Activated CD8-positive, alpha-beta T cell treated with anti-CD3 and anti-CD28 coated beads, Interleukin-2, amount 10 ng/mL, durations not matched to agents 7 days and 5 days (primary cell): ENCODE measurements at places on chromosomes 7 and 10. TPM values are rescaled to one million over a fixed set of nuclear protein-coding genes. Genes with fewer than 3 reads are reported as not detected.
A peak's percentile ranks its signal among the peaks of the same experiment; 100 is the strongest.

DNA sequence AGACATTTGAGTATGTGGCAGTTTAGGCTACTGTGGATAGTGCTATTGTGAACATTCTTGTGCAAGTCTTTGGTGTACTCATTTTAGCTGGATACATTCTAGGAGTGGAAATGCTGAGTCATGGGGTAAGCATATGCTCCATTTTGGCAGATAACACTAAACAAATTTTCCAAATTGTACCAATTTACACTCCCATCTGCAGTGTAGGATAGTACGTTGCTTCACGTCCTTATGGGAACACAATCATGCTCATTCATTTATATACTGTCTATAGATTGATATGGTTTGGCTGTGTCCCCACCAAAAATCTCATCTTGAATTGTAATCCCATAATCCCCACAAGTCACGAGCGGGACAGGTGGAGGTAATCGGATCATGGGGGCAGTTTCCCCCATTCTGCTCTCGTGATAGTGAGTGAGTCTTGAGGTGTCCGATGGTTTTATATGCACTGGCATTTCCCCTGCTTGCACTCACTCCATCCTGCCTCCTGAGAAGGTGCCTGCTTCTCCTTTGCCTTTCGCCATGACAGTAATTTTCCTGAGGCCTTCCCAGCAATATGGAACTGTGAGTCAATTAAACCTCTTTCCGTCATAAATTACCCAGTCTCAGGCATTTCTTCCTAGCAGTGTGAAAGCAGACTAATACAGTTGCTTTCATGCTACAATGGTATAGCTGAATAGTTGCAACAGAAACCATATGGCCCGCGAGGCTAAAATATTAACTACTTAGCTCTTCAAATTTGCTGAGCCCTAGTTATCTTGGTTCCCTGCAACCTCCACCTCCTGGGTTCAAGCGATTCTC, 25.6 kb downstream of the RNF216 start:
- H3K27me3 ChIP-seq: no peaks in the 10 kb centered on the region
- peaks cover 7% of the 10 kb centered on the region for H3K4me1 ChIP-seq
- DNase-seq: no peak
- no peak overlapping the region for H3K27ac ChIP-seq
- H3K4me3 ChIP-seq: no peak overlapping the region

DNA sequence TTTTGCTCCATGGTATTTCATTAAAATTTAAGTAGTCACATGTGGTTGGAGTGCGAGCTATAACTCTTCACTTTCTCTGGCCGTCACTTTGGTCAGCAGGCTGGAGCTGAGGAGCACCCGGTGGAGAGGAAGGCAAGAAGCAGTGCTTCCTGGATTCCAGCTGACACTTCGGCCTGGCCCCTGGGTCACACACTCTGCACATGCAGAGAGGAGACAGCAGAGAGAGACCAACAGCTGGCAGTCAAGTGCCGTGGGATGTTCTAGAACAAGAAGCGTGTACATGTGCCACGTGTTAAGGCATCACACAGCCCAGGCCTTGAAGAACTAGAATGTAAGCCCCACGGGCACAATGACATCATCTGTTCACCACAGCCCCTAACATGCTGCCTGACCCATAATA, 30.1 kb downstream of the PSAP start:
- H3K36me3 ChIP-seq: peaks cover 50% of the 10 kb centered on the region
- peaks cover 22% of the 10 kb centered on the region for H3K4me1 ChIP-seq
- H3K27ac ChIP-seq: no peak overlapping the region
- no peak for DNase-seq
- no peaks in the 10 kb centered on the region for H3K27me3 ChIP-seq
- no peak overlapping the region for H3K4me3 ChIP-seq

GRCh38 chr10:30736685-30737232, 107.2 kb upstream of the LYZL2 start:
- H3K4me3 ChIP-seq: no peak overlapping the region
- DNase-seq: peak; percentile 64
- H3K27me3 ChIP-seq: no peaks in the 10 kb centered on the region
- peak overlapping the region; percentile 17 for H3K27ac ChIP-seq

- no peaks in the 10 kb centered on the region for H3K36me3 ChIP-seq
- H3K27me3 ChIP-seq: no peaks in the 10 kb centered on the region
- DNase-seq: no peak
- no peak overlapping the region for H3K4me3 ChIP-seq
- H3K27ac ChIP-seq: no peak overlapping the region
- H3K4me1 ChIP-seq: no peaks in the 10 kb centered on the region
Observed at GRCh38 chr10:116178086-116178605, 94.9 kb downstream of the GFRA1 start.

- H3K27ac ChIP-seq: no peak overlapping the region
- H3K4me3 ChIP-seq: no peak overlapping the region
- peaks cover 4% of the 10 kb centered on the region for H3K27me3 ChIP-seq
- no peak for DNase-seq
- no peaks in the 10 kb centered on the region for H3K36me3 ChIP-seq
Observed at GRCh38 chr7:116779931-116780330, 82.5 kb upstream of the CAPZA2 start.

DNA sequence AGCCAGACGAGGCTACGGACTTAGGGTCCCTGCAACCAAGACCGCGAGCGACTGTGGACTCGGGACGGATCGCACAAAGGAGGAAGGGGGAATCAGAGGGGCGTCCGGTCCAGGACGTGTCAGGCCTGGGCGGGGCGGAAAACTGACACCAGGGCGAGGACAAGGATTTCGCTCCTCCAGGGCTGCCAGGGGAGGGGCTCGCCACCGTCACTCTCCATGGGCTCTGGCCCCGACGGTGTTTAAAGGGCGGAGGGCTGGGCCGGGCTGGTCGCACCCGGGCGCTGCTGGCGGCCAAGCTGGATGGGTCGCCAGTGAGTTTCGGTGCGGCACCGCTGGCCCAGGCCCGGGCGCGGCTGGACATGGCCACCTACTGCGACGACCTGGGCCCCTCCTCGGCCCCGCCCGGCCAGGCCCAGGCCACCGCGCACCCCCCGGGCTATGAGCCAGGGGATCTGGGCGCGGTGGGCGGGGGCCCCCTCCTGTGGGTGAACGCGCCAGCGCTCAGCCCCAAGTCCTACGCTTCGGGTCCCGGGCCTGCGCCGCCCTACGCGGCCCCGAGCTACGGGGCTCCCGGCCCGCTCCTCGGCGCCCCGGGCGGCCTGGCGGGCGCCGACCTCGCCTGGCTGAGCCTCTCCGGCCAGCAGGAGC, at the start of gene FOXI2:
FOXI2 (plus strand) TSS at position 271 of the 648 bp plus-strand sequence; CDS start at position 360, 89 bp downstream.
- DNase-seq: no peak
- H3K4me3 ChIP-seq: no peak within 1 kb of the TSS
- no peaks in the 10 kb centered on the region for H3K36me3 ChIP-seq
- no peaks in the 10 kb centered on the region for H3K4me1 ChIP-seq
- H3K27ac ChIP-seq: no peak within 1 kb of the TSS

DNA sequence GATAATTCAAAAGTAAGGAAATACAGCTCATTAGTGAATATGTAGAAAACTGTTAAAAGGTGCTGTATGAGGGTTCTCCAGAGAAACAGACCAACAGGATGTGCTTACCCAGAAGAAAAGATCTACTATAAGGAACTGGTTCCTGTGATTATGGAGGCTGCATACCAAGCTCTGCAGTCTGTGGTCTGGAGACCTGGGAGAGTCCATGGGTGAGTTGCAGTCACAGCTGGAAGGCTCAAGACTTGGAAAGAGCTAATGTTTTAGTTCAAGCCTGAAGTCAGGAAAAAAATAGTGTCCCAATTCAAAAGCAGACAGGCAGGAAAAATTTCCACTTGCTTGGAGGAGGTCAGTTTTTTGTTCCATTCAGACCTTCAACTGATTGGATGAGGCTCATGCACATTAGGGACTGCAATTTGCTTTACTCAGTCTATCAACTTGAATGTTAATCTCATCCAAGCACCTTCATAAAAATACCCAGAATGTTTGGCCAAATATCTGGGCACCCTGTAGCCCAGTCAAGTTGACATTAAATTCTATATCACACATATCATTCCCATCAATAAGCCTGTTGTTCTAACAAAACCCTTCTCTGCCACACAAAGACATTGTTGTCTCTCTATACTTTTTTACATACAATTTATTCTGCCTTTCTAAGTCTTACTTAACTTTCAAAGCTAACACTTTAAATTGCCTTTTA, 197.9 kb upstream of the KLF6 start:
- H3K27me3 ChIP-seq: no peaks in the 10 kb centered on the region
- peak overlapping the region; percentile 32 for H3K27ac ChIP-seq
- H3K36me3 ChIP-seq: peaks cover 43% of the 10 kb centered on the region
- DNase-seq: no peak
- H3K4me3 ChIP-seq: no peak overlapping the region

- H3K36me3 ChIP-seq: no peaks in the 10 kb centered on the region
- no peak overlapping the region for H3K4me3 ChIP-seq
- no peak overlapping the region for H3K27ac ChIP-seq
- H3K4me1 ChIP-seq: no peaks in the 10 kb centered on the region
Observed at GRCh38 chr10:28862219-28862618, 184.9 kb downstream of the BAMBI start.

DNA sequence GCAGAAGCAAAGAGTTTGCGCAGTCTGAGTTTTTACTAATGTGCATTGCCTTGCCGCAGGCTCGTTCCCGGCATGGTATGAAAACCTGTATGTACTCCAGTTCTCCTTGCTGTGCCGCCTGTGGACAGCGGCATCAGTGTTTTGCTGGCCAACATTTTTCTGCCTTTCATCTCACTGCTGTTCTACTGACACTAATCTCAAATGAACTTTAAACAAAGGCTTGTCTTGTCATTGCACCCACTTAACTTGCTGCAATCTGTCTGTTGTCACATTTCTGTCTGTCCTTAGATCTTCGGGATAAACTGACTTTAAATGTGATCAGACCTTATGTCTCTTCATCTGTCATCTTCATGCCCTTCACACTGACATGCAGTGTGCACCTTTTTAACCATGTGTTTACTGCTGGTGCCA, 71.7 kb upstream of the ZNRF2 start:
- DNase-seq: no peak
- H3K27me3 ChIP-seq: peaks cover 18% of the 10 kb centered on the region
- H3K36me3 ChIP-seq: no peaks in the 10 kb centered on the region
- no peak overlapping the region for H3K4me3 ChIP-seq
- no peaks in the 10 kb centered on the region for H3K4me1 ChIP-seq

CCDC186 gene
- total RNA-seq: 13.3 TPM

ST8SIA6 gene
- not detected for total RNA-seq

ANKRD2 gene
- 0.26 TPM for total RNA-seq

GRCh38 chr7:20030915-20031362, 186.2 kb downstream of the MACC1 start:
- DNase-seq: no peak
- H3K36me3 ChIP-seq: no peaks in the 10 kb centered on the region
- no peaks in the 10 kb centered on the region for H3K27me3 ChIP-seq
- H3K4me1 ChIP-seq: no peaks in the 10 kb centered on the region
- no peak overlapping the region for H3K4me3 ChIP-seq

GLRX3 gene
- 80.6 TPM for total RNA-seq

DNA sequence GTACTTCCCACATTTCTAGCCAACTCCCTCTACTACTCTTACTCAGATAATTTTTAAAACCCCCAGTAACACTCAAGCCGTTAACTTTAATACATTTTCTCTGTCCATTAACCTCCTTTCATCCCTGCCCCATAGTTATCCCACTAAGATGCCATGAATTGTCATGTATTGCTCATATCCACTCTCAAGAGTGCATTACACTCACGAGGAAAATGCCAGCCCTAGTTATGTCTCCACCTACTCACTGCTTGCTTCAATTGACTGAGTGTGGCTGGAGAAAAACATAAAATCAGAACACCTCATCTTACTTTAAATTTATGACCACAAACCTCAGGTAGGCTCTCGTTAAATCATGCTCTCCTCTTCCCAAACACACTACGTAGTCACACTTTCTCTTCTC, 324.1 kb upstream of the NPSR1 start:
- H3K4me1 ChIP-seq: no peaks in the 10 kb centered on the region
- H3K27me3 ChIP-seq: no peaks in the 10 kb centered on the region
- H3K27ac ChIP-seq: no peak overlapping the region
- no peak overlapping the region for H3K4me3 ChIP-seq

DNA sequence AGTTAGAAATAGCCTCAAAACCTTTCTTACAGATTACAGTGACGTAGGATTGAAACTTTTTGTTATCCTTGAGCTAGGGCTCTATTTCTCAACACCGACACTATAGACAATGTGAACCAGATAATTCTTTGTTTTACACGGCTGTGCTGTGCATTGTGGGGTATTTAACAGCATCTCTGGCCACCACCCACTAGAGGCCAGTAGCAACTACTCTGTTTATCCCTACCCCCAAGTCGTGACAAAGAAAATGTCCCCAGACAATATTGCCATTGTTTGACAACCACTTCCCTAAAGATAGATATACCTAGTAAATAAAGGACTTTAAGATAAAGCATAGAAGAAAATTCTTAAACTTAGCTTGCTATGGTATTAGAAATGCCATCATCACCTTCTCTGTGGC, 359.6 kb downstream of the ARL4A start:
- H3K27me3 ChIP-seq: no peaks in the 10 kb centered on the region
- no peaks in the 10 kb centered on the region for H3K4me1 ChIP-seq
- no peaks in the 10 kb centered on the region for H3K36me3 ChIP-seq
- no peak for DNase-seq
- no peak overlapping the region for H3K4me3 ChIP-seq
- no peak overlapping the region for H3K27ac ChIP-seq

FRMPD2 gene
- not detected for total RNA-seq

PDZD7 gene
- 0.47 TPM for total RNA-seq

- peaks cover 5% of the 10 kb centered on the region for H3K27me3 ChIP-seq
- no peak overlapping the region for H3K4me3 ChIP-seq
- peak overlapping the region; percentile 26 for H3K27ac ChIP-seq
- DNase-seq: peak; percentile 5
- H3K4me1 ChIP-seq: peaks cover 26% of the 10 kb centered on the region
- peaks cover 7% of the 10 kb centered on the region for H3K36me3 ChIP-seq
Observed at GRCh38 chr10:80542652-80543318, 5.1 kb downstream of the SH2D4B start.

OPALIN gene
- total RNA-seq: not detected

DNA sequence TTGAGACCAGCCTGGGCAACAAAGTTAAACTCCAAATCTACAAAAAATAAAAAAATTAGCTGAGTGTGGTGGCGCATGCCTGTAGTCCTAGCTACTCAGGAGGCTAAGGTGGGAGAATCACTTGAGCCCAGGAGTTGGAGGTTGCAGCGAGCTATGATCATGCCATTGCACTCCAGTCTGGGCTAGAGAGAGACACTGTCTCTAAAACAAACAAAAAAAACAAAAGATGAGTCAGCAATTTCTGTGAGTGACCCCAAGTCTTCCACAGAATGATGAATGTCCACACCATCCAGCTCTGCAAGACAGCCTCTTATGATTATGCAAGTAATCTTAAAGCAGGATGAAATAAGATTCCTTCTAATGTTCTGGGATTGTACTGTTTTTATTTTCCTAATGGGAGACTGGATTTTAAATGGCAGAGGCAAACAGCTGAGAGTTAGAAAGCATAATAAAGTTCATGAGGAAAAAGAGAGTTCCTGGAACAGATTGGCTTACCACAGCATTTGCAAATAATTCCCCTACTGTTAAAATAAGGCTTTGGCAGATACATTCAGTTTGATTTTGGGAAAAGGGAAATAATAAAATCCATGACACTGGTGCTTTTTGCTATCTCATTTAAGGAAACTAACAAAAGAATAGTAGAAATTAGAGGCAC, 18.9 kb upstream of the PRKAR2B start:
- peaks cover 2% of the 10 kb centered on the region for H3K27me3 ChIP-seq
- no peaks in the 10 kb centered on the region for H3K36me3 ChIP-seq
- no peak overlapping the region for H3K4me3 ChIP-seq
- no peaks in the 10 kb centered on the region for H3K4me1 ChIP-seq

CLDN4 gene
- total RNA-seq: 0.16 TPM

VAX1 gene
- not detected for total RNA-seq
